ENCODE measurements at places on chromosomes 7 and 10.

DNA sequence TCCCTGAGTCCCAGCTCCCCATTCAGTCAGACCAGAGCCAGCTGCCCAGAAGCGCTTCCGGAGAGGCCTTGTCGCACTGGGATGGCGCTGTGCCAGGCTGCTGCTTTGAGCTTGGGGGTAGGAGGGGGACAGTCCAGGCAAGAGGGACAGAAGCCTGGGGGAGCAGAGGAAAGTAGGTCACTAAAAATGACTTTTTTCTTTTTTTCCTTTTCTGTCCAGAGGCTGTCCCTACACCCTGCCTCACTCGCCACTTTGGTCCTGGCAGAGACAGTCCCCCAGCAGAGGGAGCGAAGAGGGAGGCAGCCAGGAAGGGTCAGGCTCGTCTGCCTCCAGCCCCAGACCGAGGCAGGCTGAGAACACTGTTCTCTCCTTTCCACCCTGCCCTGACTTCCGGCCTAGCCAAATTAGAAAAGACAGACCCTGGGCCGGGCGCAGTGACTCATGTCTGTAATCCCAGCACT, 15.8 kb upstream of the TRIM8 start:
- no peak for DNase-seq

DNA sequence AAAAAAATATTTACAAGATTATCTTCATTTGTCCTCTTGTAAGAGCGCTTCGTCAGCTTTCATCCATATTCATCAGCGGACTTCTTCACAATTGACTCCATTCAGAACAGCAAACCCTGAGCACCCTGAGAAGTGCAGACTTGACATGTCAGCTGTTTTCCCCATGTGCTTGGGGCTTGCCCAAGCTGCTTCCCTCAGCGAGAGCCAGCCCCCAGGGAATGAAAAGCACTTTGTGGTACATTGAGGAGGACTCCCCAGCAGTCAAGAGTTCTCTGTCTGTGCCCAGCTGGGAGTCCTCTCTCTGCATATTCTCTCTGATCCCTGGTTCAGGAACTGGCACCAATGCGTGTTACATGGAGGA, 22.7 kb downstream of the HKDC1 start:
- no peak for DNase-seq

DNA sequence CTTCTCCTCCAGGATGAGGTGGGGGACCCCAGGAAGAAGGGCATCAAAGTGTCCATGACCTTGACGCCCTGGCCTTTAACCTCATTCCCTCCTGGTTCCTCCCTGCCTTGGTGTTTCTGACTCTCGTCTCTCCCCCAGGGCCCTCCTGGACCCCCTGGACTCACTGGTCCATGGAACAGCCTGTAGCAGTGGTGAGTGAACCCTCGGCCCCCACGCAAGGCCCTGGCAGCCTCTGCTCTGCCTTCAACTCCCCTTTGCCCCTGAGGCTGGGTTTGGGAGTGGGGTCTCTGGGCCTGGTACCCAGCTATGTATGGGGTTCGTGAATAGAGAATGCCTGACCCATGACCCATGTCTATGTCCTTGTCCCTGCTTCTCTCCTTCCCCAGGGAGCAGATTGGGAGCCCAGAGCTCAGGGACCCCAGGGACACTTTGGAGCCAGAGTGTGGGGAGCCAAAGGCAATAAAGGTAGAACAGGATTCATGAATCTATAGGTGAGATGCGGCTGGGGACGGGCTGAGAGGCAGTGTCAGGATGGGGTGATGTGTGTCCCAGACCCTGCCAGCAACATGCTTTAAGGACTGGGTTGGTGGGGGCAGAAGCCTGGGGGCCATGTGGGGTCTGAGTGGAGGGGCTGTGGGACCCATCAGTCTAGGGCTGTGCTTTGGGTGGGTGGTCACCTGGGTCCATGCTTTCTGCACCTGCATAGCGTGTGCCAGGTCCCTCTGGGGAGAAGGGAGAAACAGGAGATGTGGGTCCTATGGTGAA, 18.4 kb upstream of the VOPP1 start:
- no peak for DNase-seq

GRCh38 chr7:37820708-37821468, 27.5 kb upstream of the NME8 start:
- DNase-seq = no peak

- peak; percentile 63 for DNase-seq
Observed at GRCh38 chr7:30331338-30331737, 46.9 kb downstream of the ZNRF2 start.

DNA sequence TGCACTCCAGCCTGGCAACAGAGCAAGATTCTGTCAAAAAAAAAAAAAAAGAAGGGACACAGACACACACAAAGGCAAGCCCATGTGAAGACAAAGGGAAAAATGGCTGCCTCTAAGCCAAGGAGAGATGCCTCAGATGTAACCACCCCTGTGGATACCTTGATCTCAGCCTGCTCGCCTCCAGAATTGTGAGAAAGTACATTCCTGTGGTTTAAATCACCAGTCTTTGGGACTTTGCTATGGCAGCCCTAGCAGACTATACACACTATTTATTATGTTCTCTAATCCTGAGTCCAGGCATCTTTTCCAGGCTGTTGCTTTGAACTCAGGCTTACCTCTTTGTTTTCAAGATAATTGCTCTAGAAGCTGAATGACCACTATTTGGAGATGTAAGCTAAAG, 494.3 kb downstream of the GALNT17 start:
- DNase-seq = peak; percentile 47

GRCh38 chr7:103314852-103315251, 17.6 kb downstream of the PMPCB start:
- DNase-seq = no peak

DNA sequence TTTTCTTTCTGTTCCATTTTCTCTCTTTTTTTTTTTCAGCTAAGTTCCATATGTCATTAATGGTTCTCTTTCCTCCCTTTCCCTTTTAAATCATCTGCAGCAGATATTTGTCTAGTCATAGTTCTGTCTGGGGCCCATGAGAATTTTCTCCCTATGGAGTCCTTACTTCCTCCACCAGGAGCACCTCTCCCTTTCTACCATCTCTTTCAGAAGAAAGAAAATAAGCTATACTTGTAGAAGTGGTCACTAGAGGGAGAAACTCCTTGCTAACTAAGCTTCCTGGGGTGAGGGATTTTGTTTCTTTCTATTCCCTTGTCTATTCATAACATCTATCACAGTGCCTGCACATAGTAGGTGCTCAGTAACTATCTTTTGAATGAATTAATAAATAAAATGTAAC, 230.2 kb upstream of the HPS1 start:
- DNase-seq = no peak

DNA sequence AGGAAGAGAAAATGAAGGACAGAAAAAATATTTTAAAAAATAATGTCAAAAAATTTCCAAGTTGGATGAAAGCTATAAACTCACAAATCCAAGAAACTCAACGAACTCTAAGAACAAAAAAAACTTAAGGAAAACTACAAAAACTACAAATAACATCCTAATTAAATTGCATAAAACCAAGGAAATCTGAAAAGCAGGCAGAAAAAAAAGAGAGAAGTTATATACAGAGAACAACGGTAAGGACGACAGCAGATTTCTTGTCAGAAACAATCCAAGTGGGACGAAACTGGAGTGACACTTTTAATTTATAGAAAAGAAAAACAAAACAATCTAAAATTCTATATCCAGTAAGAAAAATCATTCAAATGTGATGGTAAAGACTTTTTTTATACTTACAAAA, 122.2 kb upstream of the LYZL1 start:
- no peak for DNase-seq

GRCh38 chr10:110495731-110496552, 1.8 kb upstream of the DUSP5 start:
- peak; percentile 99 for DNase-seq

DNA sequence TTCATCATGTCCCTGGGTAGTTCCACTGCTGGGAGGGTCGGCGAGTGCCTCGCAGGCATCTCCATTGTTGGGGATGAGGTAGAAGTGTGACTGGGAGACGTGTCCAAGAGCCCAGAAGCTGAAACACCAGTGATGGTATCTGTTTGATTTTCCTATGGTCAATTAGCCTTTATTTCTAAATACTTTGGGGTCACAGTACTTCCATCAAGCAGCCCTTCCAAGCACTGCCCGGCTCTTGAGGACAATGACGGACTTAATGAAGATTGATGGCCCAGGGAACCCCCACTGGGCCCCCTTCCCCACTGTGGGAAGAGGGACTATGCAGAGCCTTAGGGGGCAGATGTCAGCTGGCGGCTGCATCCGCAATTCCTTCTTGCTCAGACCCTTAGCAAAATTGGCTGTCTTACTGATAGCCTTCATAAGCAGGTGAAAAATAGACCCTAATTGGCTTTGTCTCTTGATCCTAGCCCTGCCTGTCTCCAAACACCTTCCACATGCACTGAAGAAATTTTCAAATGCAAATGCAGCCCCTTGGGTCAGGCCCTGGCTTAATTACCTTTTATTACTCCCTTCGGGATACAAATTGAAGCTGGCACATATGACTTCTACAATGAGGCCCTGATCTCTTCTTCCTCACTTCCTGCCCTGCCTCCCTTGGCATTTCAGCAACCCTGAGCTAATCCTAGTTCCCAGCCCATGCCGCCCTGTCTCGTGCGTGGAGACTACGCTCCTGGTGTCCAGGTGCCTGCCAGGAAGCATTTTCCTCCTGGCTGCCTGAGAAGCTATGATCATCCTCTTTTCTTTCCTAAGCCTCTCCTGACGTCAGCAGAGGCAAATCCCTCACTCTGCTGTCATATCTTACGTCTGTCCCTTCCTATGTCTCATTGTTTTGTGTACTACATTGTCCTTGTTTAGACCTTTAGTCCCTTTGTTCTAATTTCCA, 124.5 kb upstream of the GDF10 start:
- DNase-seq = no peak

DNA sequence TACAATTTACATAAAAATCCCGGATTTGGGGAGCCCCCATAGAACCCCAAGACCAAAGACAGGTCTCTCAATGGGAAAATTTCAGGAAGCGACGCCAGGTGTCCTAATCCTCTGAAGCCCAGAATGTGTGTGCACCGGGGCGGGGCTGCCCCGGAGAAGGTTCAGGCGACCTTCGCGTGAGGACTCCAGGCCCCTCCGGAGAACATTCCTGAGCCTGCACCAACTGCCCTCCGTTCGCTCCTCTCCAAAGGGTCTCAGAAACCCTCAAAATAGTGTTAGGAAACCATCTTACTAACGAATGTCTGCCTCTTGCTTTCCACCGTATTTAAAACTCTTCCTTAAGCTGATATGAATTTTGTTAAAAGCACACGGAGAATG, 78.5 kb upstream of the INSIG1 start:
- no peak for DNase-seq

DNA sequence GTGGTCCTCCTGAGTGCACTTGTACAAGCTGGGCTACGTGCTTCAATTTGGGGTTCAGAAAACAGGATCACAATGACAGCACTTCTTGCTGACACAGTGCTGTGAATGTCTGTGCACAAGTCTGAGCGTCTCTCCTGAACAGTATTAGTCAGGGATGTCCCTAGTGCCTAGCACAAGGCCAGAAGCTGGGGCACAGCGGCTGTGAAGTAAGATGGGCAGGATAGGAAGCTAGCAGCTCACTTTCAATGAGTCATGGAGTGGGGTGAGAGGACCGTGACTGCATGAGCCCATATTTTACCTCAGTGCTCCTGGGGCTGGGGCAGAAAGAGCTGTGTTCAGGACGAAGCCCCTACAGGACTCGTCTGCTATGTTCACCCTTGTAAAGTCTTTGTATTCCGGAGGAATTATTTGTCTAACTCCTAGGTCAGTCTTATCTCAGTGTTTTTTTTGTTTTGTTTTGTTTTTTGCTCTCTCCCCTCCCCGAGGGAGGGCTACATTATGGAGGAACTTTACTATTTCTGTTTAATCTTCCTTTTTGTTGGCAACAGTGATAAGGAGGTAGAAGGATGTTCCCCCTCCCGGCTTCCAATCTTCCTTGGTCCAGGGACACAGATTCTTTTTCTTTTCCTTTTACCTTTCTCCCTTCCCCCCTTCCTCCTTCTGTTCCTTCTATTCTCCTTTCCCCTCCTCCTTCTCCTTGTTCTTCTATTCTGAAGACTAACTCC, 2.8 kb upstream of the LRMDA start:
- peak; percentile 65 for DNase-seq

DNA sequence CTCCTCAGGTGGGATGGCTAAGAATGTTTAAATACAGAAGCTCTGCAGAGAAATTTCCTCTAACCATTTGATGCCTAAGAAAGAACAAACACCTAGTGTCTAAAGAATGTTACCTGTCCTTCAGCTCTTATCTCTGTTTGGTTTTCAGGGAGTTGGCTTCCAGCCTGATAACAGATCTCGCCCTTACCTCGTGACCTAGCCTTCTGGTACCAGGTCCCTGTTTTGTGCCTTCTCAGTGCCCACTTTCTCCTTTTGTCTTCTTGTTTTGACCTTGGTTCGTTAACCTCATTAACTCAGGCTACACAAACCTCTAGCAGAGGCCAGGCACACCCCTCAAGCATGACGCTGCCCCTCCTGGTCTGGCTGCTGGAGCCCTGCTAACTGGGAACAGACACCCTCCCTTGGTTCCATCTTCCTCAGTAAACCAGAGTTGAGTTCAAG, 16.1 kb upstream of the RAB11FIP2 start:
- DNase-seq = no peak

DNA sequence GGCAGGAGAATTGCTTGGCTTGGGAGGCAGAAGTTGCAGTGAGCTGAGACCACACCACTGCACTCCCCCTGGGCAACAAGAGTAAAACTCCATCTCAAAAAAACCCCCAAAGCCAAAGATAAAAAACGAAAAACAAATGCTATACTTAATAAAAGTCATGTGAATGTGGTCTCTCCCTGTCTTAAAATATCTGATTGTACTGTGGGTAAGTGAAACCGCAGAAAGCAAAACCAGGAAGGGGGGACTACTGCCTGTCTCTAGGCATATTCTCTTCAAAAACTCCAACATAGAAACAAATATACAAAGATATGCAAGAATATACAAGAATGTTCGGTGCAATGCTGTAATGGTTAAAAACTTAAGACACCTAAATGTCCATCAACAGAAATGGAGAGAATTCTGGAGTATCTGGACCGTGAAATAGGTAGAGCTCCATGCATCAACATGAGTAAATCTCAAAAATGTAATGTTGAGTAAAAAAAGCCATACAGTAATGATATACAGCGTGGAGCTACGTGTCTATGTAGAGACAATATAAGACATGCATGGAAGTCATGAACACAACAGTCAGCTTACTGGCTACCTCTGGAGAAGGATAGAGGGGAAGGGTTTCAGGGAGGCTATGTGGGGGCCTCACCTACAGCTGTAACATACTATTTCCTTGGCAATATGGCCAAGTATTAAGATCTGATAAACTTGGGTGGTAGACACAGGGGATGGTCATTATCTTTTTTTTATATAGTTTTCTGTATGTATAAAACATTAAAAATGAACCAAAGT, 2.1 kb downstream of the ZNF394 start:
- no peak for DNase-seq

GRCh38 chr10:6114299-6114698, 25.5 kb downstream of the RBM17 start:
- peak; percentile 34 for DNase-seq

- DNase-seq = no peak
Observed at GRCh38 chr7:142112086-142112485, 568 bp downstream of the MGAM2 start.

GRCh38 chr7:159022238-159022993, 122.3 kb downstream of the VIPR2 start:
- DNase-seq = peak; percentile 19

GRCh38 chr7:133275446-133276095, 22.7 kb downstream of the EXOC4 start:
- peak; percentile 73 for DNase-seq

- DNase-seq = peak; percentile 59
Observed at GRCh38 chr10:90652519-90652918, 205.3 kb downstream of the HTR7 start.

Data from iris pigment epithelial cell (primary cell).